ENCODE measurements at places on chromosomes 7 and 10. TPM values are rescaled to one million over a fixed set of nuclear protein-coding genes. Genes with fewer than 3 reads are reported as not detected.

Gene WASHC2C
- 67.8 TPM for total RNA-seq

Gene CCDC146
- total RNA-seq = 13.0 TPM

Gene PVRIG
- total RNA-seq = 77.9 TPM

Gene CYP2C18
- total RNA-seq = not detected

Gene H2BK1
- total RNA-seq = 1.8 TPM

Gene SGCE
- total RNA-seq = 0.16 TPM

Gene CALHM1
- not detected for total RNA-seq

- DNase-seq = peak; percentile 23
Observed at GRCh38 chr10:84156768-84157167, 16.8 kb upstream of the GPR15LG start.

- DNase-seq = no peak
Observed at GRCh38 chr7:149261316-149261828, 624 bp upstream of the ZNF783 start.

DNA sequence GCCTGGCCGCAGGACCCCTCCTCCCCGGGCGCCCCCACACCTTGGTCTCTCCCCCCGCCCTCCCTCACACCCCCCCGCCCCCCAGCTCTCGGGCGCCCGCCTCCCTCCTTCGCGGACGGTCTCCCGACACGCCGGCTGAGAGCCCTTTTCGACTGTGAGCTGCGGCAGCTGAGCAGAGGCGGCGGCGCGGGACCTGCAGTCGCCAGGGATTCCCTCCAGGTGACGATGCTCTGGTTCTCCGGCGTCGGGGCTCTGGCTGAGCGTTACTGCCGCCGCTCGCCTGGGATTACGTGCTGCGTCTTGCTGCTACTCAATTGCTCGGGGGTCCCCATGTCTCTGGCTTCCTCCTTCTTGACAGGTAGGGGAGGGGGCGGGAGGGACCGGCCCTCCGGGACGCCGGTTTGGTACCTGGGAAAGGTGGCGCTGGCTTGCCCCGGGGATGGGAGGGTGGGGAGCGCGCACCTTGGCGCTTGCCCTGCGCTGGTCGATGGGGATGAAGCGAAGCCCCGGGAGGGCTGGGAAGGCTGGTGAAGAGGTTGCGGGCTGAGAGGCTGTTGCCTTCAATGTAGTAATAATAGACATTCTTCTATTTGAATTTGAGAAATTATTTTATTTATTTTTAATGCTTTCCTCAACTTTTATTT lies at the start of gene BMPER:
BMPER (plus strand) TSS at position 151 of the 644 bp plus-strand sequence; CDS start at position 226, 75 bp downstream.
- no peak for DNase-seq

- DNase-seq = no peak
Observed at GRCh38 chr10:28906934-28907333, 229.6 kb downstream of the BAMBI start.

GRCh38 chr10:86393362-86393761 lies 26.8 kb upstream of the GRID1 start:
- DNase-seq = no peak

Data from naive thymus-derived CD4-positive, alpha-beta T cell (primary cell).